ENCODE measurements at places on chromosomes 1 and 21. TPM values are rescaled to one million over a fixed set of nuclear protein-coding genes. Genes with fewer than 3 reads are reported as not detected.

Gene NR0B2
- total RNA-seq: not detected

Gene AGPAT3
- 28.3 TPM for total RNA-seq

Gene GREM2
- total RNA-seq: not detected

Gene B4GALT2
- 89.4 TPM for total RNA-seq

Gene NUAK2
- total RNA-seq: 8.6 TPM
